ENCODE measurements at places on chromosomes 13 and 19.

GRCh38 chr19:48501494-48502349, 9.9 kb downstream of the LMTK3 start:
- DNase-seq: peak; percentile 100

- DNase-seq: no peak
These were observed 467 bp upstream of the CLN5 start for GRCh38 chr13:76991432-76991795.

GRCh38 chr13:87093399-87093798, 577.8 kb upstream of the SLITRK5 start:
- DNase-seq: no peak

DNA sequence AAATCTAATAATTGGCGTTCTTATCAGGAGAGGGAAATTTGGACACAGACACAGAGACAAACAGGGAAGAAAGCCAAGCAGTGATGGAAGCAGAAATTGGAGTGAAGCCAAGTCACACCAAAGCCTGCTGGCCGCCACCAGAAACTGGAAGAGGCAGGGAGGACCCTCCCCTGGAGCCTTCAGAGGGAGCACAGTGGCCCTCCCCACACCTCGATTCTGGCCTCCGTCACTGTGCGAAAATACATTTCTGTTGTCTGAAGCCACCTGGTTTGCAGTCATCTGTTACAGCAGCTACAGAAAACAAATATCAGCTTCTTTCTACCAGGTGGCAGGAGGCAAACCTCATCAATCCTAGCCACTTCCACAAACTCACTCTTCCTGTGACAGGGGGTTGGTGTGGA, 8.3 kb upstream of the TLE6 start:
- DNase-seq: peak; percentile 83

- DNase-seq: no peak
These were observed 10.9 kb downstream of the NCR1 start for GRCh38 chr19:54916822-54917221.

DNA sequence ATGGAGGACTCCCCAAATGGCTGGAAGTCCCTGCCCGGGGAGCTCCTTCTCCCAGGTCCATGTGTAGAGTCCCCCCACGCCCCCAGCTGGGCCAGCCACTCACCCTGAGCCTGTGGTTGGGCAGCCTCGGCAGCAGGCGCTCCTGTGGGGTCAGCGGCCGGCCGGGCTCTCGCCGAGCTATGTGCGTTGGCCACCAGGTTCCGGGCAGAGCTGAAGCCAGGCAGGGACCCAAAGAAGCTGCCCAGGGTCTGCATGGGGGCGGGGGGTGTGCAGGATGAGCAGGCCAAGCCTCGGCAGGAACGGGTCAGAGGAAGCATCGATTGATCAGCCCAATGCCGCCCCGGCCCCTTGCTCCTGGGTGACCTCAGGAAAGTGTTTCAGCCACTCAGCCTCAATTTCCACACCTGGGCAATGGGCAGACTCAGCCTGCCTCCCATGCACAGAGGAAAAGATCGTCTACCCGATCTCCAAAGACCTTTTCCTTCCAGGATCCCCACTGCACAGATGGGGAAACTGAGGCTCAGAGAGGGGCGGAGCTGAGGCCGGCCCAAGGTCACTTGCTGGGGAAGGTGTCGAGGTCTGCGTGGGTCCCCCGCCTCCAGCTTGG, 732 bp downstream of the PLIN4 start:
- DNase-seq: no peak

DNA sequence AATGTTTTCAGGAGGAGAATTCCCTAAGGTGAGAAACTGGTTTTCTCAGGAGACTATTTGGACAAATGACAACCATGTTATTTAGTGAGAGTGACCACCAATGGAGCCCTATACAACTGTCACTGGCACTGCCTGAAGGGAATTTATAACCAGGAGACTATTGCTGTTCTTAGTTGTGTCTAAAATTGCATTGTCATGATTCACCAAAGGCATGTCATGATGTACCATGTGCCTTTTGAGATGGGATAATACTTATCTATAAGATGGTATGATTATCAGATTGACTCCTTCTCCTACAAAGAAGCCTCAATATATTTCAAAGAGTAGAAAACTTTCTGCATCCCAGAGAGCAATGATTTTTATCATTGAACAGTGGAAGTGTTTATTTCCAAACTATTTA, 739.4 kb upstream of the GPC6 start:
- no peak for DNase-seq
